ENCODE measurements at places on chromosomes 16 and 17. TPM values are rescaled to one million over a fixed set of nuclear protein-coding genes. Genes with fewer than 3 reads are reported as not detected.

The PPM1E gene
- total RNA-seq = 0.14 TPM

The PRSS8 gene
- 12.8 TPM for total RNA-seq

The KRTAP9-7 gene
- not detected for total RNA-seq

- no peak for DNase-seq
- no peaks in the 10 kb centered on the region for H3K27me3 ChIP-seq
- H3K4me1 ChIP-seq = peaks cover 4% of the 10 kb centered on the region
- no peak overlapping the region for H3K4me3 ChIP-seq
These were observed 53.2 kb downstream of the MSI2 start for GRCh38 chr17:57309479-57309878.

DNA sequence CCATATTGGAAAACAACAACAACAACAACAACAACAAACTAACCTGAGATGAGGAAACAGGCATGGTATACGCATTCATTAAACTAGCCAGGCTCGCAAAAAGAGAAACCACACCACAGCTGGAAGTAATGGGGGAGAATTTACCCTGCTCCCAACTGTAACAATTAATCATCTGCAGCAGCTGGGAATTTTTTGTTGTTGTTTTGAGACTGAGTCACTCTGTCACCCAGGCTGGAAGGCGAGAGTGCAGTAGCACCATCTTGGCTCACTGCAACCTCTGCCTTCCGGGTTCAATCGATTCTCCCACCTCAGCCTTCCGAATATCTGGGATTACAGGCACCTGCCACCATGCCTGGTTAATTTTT lies 16.3 kb downstream of the PRPSAP1 start:
- no peaks in the 10 kb centered on the region for H3K4me1 ChIP-seq
- no peak for DNase-seq
- H3K4me3 ChIP-seq = no peak overlapping the region
- peaks cover 3% of the 10 kb centered on the region for H3K36me3 ChIP-seq
- no peak overlapping the region for H3K27ac ChIP-seq
- H3K27me3 ChIP-seq = no peaks in the 10 kb centered on the region

GRCh38 chr17:49996495-49997300 lies 1.7 kb upstream of the DLX3 start:
- H3K4me3 ChIP-seq = no peak overlapping the region
- DNase-seq = peak; percentile 54
- H3K4me1 ChIP-seq = peaks cover 19% of the 10 kb centered on the region
- H3K27me3 ChIP-seq = peaks cover 95% of the 10 kb centered on the region
- no peak overlapping the region for H3K27ac ChIP-seq

- no peaks in the 10 kb centered on the region for H3K4me1 ChIP-seq
- no peak for DNase-seq
- no peak overlapping the region for H3K27ac ChIP-seq
- H3K27me3 ChIP-seq = peaks cover 16% of the 10 kb centered on the region
- no peaks in the 10 kb centered on the region for H3K36me3 ChIP-seq
- H3K4me3 ChIP-seq = no peak overlapping the region
These were observed 217.3 kb upstream of the IRX3 start for GRCh38 chr16:54503856-54504219.

GRCh38 chr17:34616148-34616547 lies 36.8 kb downstream of the TMEM132E start:
- H3K4me1 ChIP-seq = no peaks in the 10 kb centered on the region
- no peaks in the 10 kb centered on the region for H3K36me3 ChIP-seq
- DNase-seq = no peak
- no peak overlapping the region for H3K4me3 ChIP-seq

DNA sequence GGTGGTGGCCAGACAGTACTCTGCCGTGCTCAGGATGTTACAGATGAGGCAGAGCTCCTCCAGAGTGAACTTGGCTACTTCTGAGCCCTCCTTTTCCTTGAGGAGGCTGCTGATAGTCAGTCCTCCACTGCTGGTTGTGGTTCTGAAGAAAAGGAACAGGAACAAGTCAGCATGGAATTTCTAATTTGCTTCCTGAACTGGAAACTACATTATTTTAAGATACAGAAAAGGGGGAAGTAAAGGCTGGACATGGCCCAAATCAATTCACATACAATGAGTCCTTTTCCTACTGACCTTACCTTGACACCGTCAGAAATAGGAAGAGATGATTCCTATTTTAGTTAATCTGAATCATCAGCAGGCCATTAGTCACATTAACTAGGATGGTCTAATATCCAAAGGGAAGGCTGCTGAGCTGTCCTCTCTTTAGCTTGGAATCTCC lies 154.2 kb downstream of the VPS53 start:
- no peak overlapping the region for H3K27ac ChIP-seq
- no peaks in the 10 kb centered on the region for H3K4me1 ChIP-seq
- no peak overlapping the region for H3K4me3 ChIP-seq
- no peaks in the 10 kb centered on the region for H3K27me3 ChIP-seq
- H3K36me3 ChIP-seq = peaks cover 35% of the 10 kb centered on the region

Measured in thymus (tissue), 14 donors.